ENCODE measurements at places on chromosomes 7 and 10.

GRCh38 chr10:11901036-11901301, 77.8 kb downstream of the PROSER2 start:
- DNase-seq = no peak

DNA sequence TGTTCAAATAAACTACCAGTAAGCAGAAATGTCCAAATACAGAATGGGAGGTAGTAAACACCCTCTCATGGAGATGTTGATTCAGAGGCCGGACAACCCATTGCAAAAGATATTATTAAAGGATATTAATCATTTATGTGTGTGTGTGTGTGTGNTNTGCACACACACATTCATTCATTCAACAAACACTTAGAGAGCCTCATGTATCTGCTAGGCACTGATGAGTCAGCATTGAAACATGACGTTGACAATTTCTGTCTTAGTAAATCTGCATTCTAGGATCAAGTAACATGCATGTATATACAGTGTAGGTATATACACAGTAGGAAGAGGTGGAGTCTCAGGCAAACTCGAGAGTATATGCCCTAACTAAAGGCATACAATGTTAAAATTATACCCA, 187.0 kb downstream of the ZNF365 start:
- DNase-seq = no peak

- no peak for DNase-seq
Measured at GRCh38 chr7:91784469-91784868, 96.0 kb downstream of the MTERF1 start.

GRCh38 chr7:108345710-108346336, 110.4 kb downstream of the NRCAM start:
- DNase-seq = no peak

- no peak for DNase-seq
Measured at GRCh38 chr7:53306846-53307245, 271.4 kb downstream of the POM121L12 start.

- no peak for DNase-seq
Measured at GRCh38 chr7:73638911-73639310, 14.6 kb upstream of the MLXIPL start.

DNA sequence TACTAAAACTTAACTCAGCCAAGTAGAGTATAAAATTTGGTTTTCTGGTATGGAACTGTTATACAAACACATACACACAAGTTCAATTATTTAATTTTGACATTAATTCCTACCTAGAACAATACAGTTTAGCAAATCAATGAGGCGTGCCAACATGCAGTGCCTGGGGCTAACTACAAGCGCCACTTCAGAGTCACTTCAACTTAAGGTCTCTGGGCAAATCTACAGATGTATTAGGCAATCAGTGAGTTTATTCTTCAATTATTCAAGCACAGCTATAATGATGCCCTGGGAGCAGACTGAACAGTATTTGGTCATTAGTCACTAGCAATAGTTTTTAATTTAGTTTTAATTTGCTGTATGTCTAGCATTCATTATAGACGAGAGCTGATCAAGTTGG, 51.6 kb downstream of the HIBADH start:
- no peak for DNase-seq

- no peak for DNase-seq
Measured at GRCh38 chr7:33101906-33102305, 7.3 kb downstream of the RP9 start.

DNA sequence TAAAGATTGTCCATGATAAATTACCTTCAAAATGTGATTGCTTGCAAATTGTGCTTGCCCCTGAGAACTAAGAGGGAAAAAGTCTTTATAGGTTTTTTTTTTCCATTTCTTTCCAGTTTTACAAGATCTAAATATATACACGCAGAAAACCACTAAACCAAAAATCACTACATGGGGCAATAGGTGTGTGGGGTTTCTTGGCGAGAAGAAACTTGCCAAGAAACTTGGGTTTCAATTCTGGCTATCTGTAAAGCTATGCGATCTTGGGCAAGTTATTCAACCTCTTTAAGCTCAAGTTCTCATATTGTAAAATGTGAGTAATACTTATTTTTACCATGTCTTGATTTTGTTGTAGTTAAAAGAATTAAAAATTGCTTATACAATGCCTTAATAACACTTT, 17.0 kb downstream of the CUBN start:
- no peak for DNase-seq

DNA sequence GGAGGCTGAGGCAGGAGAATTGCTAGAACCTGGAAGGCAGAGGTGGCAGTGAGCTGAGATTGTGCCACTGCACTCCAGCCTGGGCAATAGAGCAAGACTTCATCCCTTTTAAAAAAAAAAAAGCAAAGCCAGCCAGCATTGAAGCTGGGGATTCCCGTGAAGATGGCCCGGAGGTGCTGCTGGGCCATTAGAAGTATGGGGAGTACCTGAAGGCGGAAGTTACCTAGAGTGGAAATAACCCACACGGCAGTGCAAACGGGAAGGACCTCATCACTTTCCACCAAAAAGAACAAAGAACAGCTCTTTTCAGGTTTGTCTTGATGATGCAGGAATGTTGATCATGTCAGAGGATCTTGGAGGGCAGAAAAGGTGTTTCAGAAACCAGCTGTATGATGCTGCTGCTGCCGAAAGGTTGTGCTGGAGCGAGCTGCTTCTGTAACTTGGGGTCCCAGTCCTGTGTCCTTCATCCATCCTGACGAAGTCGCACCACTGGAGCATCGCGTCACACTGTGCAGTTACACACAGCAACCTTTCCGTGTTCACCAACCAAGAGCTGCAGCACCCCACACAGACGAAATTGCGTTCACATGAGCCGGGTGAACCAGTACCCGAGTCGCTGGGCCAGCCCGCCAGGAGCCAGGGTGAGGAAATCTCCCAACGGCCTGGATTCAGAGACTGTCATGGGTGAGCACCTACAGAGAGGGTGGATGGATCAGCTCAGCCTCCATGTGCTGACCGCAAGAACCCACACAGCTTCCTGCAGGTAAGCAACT, 8.2 kb downstream of the ZFAND2A start:
- DNase-seq = no peak

GRCh38 chr7:113912876-113913275, 5.9 kb downstream of the PPP1R3A start:
- no peak for DNase-seq

DNA sequence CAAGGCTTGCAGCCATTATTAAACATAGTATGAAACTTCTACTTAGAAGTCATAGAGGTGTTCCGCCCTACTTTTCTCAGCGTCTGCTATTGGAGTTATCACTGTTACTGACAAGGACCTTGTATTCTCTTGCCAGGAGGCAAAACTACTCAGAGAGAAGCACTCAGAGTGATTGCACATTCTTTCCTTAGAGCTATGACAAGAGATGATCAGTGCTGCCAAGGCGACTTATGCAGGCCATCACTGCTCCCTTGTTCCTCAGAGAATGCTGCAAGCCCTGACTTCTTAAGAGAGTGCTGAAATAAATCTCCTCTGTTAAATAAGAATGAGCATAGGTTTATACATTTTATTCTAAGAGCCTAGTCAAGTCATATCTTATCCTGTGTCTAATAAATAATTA, 534.6 kb upstream of the PHF14 start:
- no peak for DNase-seq

DNA sequence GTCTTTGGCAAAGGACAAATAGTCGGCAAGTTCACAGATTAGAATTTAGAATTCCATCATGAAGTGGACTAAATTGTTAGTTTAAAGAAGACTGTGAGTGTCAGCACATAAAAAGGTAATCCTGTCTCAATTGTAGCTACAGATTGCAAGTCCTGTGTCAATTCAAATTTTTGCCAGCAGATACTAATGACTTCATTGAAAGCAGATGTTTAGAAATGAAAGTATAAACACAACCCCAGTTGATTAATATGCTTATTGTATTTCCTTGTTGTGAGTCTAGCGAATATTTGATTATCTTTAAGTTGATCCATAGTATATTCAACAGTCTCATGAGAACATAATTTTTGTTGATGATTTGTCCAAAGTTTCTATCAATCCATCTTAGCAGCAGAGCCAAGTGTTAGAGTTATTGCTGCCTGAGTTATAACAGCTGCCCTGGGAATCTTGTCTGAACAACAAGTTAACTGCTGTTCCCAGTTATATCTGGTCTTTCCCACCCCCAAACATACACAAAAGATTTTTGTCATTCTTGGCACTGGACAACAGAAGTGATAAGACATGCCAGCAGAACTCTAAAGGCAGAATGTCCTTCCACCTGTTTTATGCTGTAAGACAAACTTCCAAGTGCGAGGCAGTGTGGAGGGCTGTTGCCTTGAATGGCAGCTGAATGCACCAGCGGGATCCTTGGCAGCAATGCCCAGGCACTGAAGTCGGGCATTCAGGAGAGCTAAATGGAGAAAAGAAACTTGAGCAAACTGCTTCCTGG, 21.3 kb upstream of the HERPUD2 start:
- no peak for DNase-seq

DNA sequence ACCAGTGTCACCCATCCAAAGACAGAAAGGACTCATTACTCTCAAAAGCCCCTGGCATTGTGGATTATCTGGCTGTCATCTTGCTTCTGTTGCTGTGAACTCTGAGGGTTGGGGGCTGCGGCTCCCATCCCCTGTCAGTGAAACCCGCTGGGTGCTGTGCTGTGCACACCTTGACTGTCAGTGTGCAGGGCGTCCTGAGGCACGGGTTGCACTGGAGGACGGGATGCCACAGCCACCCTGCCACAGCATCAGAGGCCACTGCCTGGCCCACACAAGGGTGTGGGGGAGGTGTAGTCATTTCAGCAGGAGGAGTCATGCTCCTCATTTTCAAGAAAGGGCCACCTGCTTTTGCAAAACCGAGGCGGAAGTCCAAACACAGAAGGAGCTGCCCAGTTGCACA, 245.8 kb downstream of the GLRX3 start:
- DNase-seq = no peak

- DNase-seq = no peak
Measured at GRCh38 chr10:71835671-71836595, 15.1 kb downstream of the PSAP start.

GRCh38 chr10:62093863-62094291, 174.8 kb downstream of the RTKN2 start:
- no peak for DNase-seq

- DNase-seq = no peak
Measured at GRCh38 chr7:20598459-20599309, 16.8 kb upstream of the ABCB5 start.

- no peak for DNase-seq
Measured at GRCh38 chr10:17673471-17674061, 29.6 kb downstream of the STAM start.

DNA sequence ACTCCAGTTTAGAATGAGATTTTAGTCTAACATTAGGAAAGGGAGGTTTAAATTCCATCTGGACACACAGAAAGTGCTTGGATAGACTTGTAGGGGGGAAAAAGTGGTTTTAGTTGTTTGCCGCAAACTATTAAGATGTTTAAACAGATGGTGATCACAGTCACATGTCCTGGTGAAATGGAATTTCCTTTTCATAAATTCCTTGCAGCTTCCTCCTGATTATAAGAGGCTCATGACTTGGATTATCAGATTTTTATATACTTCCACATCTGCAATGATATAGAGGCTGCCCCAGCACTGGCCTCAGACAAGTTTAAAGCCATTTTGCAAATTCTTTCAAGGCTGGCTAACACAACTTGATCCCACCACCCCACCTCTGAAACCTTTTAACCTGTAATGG, 106.4 kb upstream of the ARMC3 start:
- no peak for DNase-seq

DNA sequence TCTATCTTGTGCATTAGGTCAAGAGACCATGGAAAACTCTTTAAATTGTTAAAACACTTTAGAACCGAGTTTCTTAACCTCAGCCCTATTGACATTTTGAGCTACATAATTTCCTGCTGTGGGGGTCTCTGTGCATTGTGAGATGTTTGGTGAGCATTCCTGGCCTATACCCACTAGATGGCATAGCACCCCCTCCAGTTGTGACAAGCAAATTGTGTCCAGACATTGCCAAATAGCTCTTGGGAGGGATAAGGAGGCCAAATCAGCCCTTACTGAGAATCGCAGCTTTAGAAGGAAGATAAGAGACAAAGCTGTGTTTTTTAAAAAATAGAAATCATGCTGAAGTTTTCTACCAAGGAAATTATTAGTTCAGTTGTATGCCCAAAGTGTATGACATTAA, 1158.5 kb upstream of the C7orf33 start:
- DNase-seq = no peak

GRCh38 chr10:87860156-87860795, 3.1 kb downstream of the KLLN start:
- DNase-seq = no peak

GRCh38 chr10:5600908-5601307, 65.5 kb downstream of the ASB13 start:
- DNase-seq = no peak

DNA sequence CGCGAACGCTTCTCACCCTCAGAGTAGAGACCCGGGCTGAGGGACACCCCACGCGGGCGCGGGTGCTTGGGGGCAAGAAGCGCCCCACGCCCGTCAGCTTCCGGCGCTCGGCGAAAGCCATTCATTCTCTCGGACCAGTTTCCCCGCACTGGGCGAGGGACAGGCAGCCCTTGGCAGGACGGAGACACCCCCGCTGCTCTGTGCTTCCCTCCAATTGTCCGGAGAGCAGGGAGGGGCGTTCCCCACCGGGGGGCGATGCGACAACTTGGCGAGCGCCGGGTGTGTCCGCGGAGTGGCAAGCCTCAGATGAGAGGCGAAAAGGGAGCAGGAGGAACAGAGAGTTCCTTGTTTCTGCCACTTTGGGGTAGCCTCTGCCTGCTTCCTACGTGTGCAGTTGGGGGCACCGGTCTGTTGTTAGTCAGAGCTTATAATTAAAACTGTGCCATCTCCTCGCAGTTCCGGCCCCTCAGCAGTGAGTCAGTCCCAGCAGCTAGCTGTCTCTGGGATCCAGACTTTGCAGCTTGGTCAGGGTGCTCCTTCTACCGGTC, 1.7 kb downstream of the GPR158 start:
- no peak for DNase-seq

DNA sequence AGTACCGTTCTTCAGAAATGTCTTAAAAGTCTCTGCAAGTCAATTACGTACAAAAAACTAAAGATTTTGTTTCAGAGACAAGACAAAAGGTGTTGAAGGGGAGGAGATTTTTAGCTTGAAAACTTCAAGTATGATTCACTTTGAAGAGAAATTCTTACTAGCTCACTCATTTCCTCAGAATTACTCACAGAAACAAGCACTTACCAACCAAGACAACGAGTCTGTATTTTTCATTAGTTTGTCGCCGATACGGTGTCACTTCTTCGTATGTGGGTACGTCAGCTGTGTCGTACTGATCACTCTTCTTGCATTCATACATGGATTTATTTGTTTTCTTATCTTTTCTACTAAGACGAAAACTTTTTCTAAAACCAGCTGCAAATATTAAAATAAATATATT, 90.6 kb upstream of the ODAD2 start:
- DNase-seq = no peak

- no peak for DNase-seq
Measured at GRCh38 chr7:17532861-17533404, 234.5 kb downstream of the AHR start.

Data from stimulated activated CD8-positive, alpha-beta memory T cell treated with anti-CD3 and anti-CD28 coated beads, Interleukin-12 subunit alpha, Interleukin-12 subunit beta, amount 100 ng/mL, for 4 hours (primary cell).